SJCRH30 (cell line): ENCODE measurements at places on chromosomes 12 and 14.
A peak's percentile ranks its signal among the peaks of the same experiment; 100 is the strongest.

DNA sequence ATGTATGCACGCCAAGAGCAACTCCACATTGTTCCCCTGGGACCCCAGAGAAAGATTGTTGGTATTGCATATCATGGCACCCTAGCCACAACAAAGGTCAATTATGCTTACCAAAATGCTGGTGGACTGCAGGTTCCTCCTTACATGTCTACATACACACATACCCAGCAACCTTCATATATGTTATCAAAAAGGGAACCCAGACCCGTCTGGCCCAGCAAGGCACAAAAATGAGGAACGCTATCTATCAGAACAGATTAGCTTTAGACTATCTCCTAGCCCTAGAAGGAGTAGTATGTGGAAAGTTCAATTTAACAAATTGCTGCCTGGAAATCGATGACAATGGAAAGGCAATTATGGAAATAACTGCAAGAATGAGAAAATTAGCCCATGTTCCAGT is 61.5 kb downstream of the DHRS2 start:
- DNase-seq: no peak

DNA sequence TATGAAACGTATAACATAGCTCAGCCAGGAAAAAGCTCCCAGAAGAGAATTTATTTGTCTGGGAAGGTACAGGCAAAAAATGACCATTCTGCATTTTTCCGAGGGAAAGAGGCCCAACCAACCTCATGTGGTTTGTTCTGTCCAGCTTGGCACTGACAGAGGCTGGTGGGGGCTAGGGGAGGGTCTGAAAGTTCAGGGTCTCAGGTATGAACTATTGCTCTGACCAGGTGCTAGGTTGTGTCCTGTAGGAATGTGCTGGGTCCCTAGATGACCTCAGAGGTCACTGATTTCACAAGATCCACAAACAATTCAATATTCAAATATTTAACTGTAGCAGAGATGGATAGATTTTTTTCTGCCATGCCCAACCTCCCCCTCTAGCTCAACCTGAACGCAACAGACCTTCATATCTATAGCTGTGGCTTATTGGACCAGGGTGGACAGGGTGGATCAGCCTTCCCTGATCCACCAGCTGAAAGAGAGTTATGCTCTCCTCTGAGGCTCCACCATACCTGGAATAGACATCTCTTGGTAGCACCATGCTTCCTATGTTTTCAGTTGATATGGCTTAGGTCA is 32.9 kb upstream of the IFT81 start:
- DNase-seq: no peak

- no peak for DNase-seq
Measured at GRCh38 chr12:95762123-95762785, 28.3 kb downstream of the NTN4 start.

DNA sequence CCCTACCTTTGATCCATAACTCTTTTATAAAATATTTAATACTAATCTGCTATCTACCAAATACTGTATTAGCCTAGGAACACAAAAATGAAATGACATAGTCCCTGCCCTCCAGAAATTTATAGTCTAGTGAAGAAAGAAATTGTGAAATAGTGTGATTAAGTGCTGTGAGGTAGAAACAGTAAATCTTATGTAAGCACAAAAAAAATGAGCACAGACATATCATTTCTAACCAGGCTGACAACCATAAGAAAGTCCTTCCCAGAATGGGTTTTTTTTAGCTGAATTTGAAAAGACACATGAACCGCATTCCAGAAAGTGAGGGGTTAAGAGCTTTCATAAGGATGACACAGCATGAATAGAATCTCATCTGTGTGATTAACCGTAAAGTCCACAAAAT is 145.9 kb downstream of the SOX5 start:
- no peak for DNase-seq

GRCh38 chr12:57248934-57249742 is 1.8 kb downstream of the STAC3 start:
- DNase-seq: no peak

GRCh38 chr12:128942960-128943477 is 89.7 kb downstream of the GLT1D1 start:
- DNase-seq: no peak

- DNase-seq: no peak
Measured at GRCh38 chr14:55047301-55048053, 4.0 kb upstream of the MAPK1IP1L start.

DNA sequence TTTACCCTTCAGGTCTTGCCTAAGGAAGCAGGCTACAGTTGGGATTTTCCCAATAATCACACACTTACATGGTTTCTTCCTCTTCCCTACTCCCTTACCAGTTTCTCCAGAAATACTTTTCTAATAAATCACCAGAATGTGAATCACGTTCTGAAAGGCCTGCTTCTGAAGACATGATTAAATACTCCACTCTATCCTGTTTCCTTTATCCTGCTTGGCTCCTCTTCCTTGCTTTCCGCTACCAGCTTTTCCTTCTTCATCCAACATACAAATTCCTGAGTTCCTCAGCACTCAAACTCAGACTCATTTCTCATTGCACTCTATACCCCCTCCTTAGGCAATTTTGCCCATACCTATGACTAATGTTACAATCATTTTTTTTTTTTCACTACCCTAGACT is 118.3 kb downstream of the MGAT4C start:
- no peak for DNase-seq

GRCh38 chr12:42235426-42235825 is 2.6 kb downstream of the YAF2 start:
- DNase-seq: no peak

DNA sequence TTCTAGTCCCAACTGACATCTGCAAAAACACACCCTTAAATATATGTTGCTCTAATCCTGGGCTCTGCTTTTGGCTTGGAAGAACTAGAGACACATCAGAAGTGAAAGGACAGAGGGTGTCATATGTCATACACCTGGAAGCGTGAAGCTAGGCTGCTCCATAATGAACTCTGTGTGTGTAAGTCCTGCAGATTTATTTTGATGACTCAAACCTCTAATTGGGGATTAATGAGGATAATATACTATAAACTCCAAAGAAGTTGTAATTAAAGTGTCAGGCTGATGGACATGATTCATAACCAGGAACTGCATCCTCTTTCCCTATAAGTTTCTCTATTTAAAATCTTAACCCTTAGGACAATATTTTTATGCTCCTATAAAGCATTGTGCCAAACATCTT is 4.4 kb upstream of the KCNK10 start:
- no peak for DNase-seq

GRCh38 chr12:94329366-94329765 is 130.3 kb downstream of the CEP83 start:
- no peak for DNase-seq

DNA sequence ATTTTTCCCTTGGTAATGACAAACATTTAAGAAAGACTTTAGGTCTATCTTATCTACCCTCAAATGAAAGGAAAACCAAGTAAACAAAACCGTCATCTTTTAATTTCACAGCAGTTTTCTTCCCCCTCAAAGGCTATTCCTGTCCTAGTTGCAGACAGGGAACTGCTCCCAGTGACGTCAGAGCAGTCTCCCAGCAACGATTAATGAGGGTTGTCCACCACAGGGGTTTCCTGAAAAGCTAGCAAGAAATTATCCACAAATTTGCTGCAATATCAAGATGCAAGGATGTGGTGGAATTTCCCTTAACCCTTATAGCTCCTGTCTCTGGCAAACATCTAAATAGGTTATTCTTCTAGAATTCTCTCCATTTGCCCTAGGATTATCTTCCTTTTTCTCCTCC is 89.1 kb upstream of the STAC3 start:
- DNase-seq: peak; percentile 71

- no peak for DNase-seq
Measured at GRCh38 chr12:76329606-76330005, 18.6 kb downstream of the BBS10 start.

DNA sequence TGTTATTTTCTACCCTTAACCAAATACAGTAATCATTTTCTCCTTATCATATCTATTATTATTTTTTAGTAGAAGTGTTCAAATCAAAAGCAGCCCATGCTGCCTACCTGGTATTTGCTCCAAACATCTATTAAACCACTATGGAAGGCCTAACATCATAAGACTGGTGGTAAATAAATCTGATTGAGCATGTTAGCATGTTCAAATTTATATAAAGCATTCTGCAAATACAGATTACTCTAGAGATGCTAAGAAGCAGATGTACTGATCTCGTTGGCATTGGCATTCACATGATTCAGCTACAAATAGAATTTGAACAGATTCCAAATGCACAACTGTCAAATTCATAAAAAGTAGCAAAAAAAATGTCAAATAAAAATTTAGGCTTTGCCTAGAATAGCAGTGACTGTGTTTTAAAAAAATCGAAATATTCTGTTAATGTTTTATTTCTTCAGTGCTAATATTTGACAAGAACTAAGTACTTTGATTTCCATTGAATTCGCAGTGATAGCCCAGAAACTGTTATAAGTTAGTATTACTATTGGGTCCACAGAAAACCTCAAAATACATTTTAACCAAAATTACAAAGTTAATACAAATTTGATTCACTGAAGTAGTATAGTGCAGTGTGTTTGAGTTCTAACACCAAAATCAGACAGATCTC is 9.4 kb upstream of the OSBPL8 start:
- no peak for DNase-seq

- DNase-seq: peak; percentile 93
Measured at GRCh38 chr14:104554608-104555429, 24.7 kb upstream of the C14orf180 start.
